ENCODE measurements at places on chromosomes 1 and 21.

- H3K4me3 ChIP-seq = no peak overlapping the region
- H3K4me1 ChIP-seq = no peaks in the 10 kb centered on the region
- no peak overlapping the region for H3K27ac ChIP-seq
- H3K36me3 ChIP-seq = no peaks in the 10 kb centered on the region
- no peak for DNase-seq
These were observed 61.8 kb downstream of the RGS13 start for GRCh38 chr1:192697771-192698170.

- H3K4me3 ChIP-seq = peak overlapping the region; percentile 50
- H3K27ac ChIP-seq = peak overlapping the region; percentile 91
- peaks cover 41% of the 10 kb centered on the region for H3K4me1 ChIP-seq
- H3K27me3 ChIP-seq = peaks cover 3% of the 10 kb centered on the region
- no peaks in the 10 kb centered on the region for H3K36me3 ChIP-seq
These were observed 9.4 kb upstream of the TARBP1 start for GRCh38 chr1:234488054-234489006.

GRCh38 chr21:39613041-39613934 lies 548 bp downstream of the B3GALT5 start:
- H3K27ac ChIP-seq = no peak overlapping the region
- H3K27me3 ChIP-seq = peaks cover 23% of the 10 kb centered on the region
- H3K4me1 ChIP-seq = peaks cover 10% of the 10 kb centered on the region
- no peak for DNase-seq

DNA sequence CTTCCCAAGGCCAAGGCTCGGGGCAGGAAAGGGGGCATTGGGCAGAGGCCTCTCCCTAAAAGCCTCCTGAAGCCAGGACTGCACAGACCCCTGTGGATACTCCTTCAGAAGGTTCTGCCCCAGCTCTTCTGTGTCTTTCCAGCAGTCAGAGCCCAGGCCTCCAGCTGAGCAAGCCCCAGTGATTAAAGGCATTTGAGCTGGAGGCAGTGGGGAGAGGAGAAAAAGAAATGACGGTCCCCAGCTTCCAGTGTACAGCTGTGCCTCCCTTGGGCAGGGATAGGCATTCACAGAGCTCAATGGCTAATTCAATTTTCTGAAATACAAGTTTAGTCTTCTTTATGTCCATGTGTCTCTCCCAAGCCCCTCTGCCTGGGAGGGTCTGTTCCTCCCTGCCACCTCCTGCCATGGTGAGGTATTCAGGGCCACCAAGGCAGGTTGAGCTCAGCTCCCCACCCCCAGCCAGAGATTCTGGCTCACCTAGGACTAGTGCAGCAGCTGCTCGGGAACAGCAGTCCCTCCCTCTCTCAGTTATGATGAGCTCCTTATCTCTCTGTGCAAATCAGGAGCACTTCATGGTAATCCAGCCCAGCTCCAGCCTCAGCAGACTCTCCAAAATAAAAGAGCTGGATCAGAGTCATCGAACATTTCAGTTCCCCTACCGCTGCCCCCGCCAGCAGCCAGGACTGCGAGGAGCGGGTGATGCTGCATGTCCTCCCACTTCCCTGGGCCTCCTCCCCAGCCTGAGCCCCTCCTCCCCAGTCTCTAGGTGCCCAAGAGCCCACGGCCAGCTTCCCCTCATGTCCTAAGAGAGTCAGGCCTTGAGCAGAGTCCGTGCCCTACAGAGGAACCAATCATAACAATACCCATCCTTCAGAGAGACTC lies 208.4 kb upstream of the ZC3H12A start:
- H3K27ac ChIP-seq = no peak overlapping the region
- DNase-seq = no peak
- no peak overlapping the region for H3K4me3 ChIP-seq
- H3K27me3 ChIP-seq = peaks cover 11% of the 10 kb centered on the region
- no peaks in the 10 kb centered on the region for H3K36me3 ChIP-seq

DNA sequence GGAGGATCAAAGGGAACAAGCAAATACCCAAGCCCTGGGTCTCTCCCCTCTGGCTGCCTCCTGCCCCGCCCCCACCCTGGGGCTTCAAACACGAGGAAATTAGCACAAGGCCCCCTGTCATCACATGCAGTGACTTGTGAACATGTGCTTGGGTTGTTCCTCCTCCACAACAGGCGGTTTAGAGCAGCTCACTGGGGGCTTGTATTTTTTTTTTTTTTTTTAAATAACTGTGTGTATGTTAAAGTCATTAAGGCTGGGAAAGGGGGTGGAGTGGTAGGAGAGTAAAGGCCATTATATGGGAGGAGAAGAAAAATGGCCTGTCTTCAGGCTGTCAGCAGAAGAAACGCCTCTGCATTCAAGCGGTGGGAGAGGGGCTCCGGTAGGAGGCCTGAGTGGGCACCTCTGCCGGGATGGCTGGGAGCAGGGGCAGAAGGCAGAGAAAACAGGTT lies 64.2 kb downstream of the PLXNA2 start:
- H3K27me3 ChIP-seq = peaks cover 2% of the 10 kb centered on the region
- no peak overlapping the region for H3K27ac ChIP-seq
- H3K36me3 ChIP-seq = no peaks in the 10 kb centered on the region
- H3K4me3 ChIP-seq = no peak overlapping the region
- H3K4me1 ChIP-seq = no peaks in the 10 kb centered on the region

Measured in activated naive CD4-positive, alpha-beta T cell treated with anti-CD3 and anti-CD28 coated beads for 36 hours (primary cell).